ENCODE measurements at places on chromosomes 2 and 18.
A peak's percentile ranks its signal among the peaks of the same experiment; 100 is the strongest.

- DNase-seq: no peak
Measured at GRCh38 chr2:201938156-201938775, 95.4 kb upstream of the FZD7 start.

- DNase-seq: no peak
Measured at GRCh38 chr2:68607837-68608236, 35.5 kb upstream of the PROKR1 start.

DNA sequence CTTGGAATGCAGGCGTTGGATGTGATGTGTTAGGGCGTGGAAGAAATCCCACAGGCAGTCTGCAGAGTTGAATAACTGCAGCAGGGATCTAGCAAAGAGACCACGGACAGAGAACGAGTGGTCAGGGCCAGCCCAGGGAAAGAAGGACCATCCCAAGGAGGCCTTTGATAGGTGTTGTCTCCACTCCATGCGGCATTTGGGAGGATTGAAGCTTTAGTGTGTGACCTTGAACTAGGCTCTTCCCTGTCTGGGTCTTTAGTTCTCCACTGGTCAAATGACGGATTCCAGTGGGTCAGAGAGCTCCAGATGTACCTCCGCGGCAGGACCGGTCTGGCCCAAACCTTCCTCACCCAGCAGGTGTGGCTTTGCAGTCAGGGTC is 18.4 kb downstream of the GREB1 start:
- DNase-seq: no peak

DNA sequence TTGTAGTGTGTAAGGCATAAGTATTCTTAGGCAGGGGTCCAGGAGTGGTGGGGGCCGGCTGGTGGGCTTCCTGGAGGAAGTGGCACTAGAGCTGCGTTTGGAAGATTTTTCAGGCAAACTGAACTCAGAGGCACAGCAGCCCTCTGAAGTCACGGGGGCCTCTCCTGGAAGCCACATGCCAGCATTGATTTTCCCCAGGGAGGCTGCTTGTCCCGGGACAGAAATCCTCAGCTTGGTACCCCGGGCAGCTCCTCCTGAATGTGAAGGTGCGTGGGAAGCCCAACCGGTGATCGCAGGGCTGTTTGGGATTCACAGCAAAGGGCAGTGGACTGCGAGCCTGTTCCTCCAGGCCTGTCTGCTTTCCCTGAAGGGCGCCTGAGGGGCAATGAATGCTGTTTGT is 1.6 kb upstream of the PDIA6 start:
- no peak for DNase-seq

DNA sequence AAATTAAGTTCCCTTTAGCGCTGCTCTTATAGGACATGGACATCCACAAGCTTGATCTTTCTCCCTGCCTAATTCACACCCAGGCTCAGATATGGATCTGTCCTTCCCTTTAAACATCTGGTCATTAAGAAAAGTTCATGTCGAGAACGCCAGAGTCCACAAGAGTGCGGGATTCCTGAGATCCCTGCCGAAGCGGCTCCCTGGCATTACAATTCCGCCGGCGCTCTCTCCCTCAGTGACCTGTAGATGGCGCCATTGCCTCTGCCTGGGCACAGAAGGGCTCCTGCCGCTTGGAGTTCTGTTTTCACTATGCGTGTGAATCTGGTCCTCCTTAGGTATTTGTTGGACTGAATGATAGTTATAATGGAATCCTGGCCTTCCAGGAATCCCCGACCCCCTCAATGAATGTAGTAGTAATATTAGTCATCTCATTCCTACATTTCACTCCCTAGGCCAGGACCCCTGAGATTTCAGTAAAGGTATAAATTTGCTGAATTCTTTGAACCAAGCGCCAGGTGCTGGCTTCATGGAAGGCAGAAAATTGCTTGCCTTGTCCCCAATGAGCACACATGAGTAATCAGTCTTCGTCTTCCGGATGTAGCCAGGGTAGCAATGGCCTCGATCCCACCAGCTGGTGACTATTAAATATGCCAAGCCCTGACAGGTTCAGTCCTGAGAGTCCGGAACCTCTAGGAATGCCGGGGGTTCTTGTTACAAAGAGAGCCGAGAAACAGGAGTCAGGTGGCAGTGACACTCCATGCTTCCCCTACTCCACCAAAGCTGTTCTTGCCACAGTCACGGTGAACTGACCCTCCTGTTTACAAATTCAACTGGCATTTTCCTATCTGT is 26.4 kb upstream of the CD207 start:
- DNase-seq: peak; percentile 74

GRCh38 chr18:74797577-74798151 is 200.0 kb downstream of the ZNF407 start:
- DNase-seq: no peak

DNA sequence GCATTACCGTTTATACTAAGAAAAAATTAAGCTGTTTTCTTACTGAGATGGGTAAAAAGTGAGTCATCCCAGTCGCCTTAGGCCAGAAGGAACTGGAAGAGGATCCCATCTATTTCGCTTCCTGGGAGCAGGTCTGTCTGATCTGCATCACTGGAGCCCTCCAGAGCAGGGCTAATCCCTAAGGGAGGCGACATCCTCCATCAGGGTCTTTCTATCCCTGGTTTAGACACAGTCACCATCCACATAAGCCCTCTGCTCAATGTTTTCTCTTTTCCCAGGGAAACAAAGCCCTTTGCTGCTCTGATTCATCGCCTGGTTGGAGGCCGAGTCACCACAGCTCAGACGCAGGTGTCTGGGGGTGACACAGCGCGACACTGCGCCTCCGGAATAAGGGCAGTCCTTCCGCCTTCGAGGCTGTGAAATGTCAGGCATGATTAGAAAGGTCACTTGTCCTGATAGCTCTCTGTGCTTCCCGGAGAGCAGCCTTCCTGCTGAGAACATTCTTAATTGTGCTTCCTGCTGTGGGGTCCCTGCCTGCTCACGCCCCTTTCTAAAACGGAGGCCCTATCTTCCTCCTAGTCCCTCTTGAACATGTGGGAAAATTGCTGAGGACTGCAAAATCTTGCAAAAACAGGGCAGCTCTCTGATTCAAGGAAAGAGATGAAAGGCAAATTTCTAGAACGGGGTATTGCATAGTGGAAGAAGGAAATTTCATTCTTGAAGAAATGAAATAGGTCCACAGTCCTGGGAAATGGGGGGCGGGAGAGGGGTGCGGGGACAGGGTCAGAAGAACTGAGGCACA is 56.3 kb downstream of the MARCHF4 start:
- DNase-seq: no peak

- no peak for DNase-seq
Measured at GRCh38 chr2:112312821-112313220, 37.4 kb downstream of the ZC3H6 start.

- DNase-seq: no peak
Measured at GRCh38 chr18:24187049-24187448, 48.2 kb downstream of the CABYR start.

DNA sequence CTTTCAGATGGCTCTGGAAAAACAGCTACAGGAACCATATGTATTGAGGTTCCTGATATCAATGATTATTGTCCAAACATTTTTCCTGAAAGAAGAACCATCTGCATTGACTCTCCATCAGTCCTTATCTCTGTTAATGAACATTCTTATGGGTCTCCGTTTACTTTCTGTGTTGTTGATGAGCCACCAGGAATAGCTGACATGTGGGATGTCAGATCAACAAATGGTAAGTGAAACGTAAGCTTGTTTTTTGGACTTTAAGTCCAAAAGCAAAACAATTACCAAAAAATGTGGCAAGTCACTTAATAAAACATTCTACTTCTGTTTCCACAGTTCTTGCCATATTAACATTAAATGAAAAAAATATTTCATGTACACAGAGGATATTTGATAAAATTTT is 26.8 kb downstream of the DSG4 start:
- DNase-seq: no peak

DNA sequence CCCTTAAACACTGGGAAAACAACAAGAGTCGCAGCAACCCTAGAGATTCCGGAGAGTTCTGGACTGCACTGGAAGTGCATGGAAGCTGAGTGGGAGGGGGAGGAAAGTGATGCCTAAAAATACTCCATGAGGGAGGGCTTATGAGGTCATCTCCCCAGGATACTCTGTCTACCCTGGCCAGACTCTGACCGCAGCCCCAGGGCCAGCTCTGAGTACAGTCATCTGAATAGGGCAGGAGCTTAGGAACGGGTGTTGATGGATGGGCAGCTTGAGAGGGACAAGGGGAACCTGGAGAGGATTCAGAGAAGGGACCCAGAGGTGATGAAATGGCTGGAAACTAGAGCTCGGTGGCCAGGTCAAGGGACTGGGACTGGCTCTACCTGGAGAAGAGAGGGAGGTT is 79.3 kb upstream of the IGFBP5 start:
- DNase-seq: no peak

DNA sequence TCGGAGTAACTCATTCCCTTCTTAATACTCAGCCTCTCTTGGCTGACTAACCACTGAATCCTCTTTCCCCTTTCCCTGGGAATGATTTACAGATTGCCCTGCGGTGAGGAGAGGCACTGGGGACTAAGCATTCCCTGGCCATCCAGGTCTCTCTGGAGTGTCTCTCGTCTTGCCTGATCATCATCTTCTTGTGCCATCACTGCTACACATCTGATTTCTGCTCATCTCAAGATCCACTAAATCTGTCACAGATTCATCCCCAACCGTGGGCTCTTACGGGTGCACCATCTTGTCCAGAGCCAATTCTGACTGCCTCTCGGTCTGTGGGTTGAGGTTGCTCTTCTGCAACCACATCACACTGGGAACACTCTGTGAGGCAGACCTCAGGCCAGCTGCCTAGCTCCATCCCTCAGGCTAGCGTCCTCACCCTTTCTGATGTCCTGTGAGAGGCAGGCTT is 12.0 kb downstream of the SFTPB start:
- no peak for DNase-seq

- no peak for DNase-seq
Measured at GRCh38 chr2:134259571-134259970, 5.7 kb downstream of the MGAT5 start.

- DNase-seq: no peak
Measured at GRCh38 chr2:140747090-140747489, 1383.7 kb downstream of the LRP1B start.

GRCh38 chr2:237432484-237433092 is 18.6 kb upstream of the COL6A3 start:
- DNase-seq: peak; percentile 66

DNA sequence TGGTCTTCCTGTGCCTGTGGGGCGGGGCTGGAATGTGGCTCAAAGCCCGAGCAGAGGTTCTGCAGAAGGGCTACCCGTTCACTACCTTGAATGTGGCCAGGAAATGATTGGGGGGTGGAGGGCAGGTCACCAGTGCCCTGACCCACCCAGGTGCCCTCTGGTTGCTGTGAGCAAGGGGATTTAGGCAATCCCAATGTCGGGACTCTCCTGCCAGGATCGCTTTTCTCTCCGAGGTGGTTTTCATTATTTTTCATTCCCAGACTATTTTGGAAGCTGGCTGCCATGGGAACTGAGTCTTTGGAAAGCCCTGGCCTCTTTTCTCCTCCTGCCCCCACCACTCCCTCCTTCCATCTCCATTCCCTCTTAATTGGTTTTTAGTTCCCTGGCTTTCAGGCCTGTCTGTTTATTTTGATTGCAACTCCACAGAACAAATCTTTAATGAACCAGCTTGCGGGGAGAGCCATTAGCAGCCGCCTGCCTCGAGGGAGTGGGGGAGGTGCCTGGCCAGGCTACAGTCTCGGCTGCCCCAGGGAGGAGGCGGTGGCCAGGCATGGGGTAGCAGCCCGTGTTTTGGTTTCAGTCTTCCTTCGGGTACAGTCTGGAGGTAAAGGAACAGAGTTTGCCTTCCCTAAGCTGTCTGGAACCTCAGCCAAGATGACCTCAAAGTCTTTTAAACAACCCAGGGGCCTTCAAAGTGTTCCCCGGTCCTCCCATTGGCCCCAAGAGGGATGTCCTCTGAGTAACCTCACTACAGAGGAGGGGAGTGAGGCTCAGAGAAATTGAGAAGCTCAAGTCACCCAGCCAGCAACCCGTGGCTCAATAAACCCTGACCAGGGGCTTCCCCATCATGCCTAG is 114.4 kb upstream of the HAAO start:
- no peak for DNase-seq
